AG20443 (cell line): ENCODE measurements at places on chromosomes 13 and 19.

DNA sequence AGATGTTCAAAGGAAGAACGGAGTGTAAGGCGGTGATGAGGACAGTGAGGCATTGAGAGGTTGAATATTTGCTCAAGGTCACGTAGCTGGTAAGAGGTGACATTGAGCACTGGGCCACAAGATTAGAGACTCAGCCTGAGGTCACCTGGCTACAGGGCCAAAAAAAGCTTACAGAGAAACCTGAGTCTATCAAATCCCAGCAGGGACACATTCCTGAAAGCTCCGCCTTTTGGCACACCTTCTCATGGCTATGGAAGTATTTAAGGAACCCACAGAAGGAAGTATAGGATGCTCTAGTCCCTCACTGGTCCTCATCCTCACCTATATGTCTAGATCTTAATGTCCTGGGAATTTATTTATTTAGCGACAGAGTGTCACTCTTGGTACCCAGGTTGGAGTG, 17.4 kb downstream of the ZNF586 start:
- no peak for DNase-seq

GRCh38 chr19:44876930-44877535, 14.0 kb upstream of the TOMM40 start:
- DNase-seq: no peak

DNA sequence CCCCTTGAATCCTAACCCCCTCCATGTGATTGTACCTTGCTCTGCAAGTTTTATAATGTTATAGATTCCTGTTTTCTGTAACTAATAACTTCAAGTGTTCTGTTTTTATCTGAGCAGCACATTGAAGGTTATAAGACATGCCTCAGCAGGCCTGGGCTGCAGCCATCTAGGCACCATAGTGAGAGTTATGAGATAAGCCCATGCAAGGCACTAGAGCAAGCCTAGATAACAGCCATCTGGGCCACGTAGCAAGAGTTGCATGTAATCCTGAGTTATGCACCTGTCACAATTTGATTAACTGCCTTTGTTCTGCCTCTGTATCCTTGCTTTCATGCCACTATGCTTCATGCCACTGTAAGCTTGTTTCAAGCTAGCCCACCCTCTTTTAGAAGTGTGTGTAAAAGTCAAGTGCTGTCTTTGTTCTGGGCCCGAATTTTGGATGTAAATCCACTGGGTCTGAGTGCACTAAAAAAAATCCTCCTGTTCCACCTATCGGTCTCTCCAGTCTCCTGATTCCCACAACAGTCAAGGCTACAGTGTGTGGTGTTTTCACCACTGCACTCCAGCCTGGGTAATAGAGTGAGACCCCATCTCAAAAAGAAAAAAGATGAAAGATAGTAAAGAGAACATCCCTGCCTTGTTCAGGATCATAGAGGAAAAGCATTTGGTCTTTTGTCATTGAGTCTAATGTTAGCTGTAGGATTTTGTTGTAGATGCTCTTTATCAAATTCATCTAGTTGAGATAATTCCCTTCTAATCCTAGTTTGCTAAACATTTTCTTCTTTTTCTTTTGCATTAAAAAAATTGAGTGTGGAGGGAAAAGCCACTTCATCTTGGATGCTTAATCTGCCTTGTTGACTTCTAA, 16.0 kb upstream of the KBTBD6 start:
- DNase-seq: no peak

DNA sequence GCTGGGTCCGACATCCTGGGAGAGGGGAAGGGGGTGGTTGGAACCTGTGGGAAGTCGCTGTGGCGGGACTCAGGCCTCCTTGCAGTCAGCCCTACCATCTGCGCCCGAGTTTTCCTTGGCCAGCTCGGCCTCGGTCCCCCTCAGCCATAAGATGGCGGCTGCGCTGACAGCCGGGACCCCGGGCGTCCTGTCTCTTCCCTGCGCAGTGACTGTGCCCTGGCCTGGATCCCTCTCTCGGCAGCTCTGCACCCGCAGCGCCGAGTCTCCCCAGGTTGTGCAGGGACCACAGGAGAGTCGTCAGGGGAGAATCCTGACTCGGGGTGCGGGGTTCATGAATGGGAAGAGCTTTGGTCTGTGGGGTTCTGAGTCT, 345 bp downstream of the ZNF257 start:
- DNase-seq: no peak

- DNase-seq: no peak
Observed at GRCh38 chr19:29806098-29806866, 5.5 kb upstream of the CCNE1 start.

DNA sequence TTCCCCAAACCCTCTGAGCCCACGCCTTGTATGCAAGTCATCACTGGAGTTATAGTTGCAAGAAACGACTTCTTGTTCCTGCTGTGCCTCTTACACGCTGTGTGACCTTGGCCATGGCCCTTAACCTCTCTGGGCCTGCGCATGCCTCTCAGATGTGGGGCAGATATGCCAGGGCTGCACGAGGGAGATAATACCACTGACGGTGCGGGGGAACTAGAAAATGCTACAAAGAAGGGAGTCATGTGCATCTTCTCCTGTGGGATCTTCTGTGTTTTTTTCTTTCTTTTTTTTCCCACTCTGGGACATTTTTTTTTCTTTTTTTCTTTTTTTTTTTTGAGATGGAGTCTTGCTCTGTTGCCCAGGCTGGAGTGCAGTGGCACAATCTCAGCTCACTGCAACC, 4.3 kb upstream of the SAMD1 start:
- no peak for DNase-seq

DNA sequence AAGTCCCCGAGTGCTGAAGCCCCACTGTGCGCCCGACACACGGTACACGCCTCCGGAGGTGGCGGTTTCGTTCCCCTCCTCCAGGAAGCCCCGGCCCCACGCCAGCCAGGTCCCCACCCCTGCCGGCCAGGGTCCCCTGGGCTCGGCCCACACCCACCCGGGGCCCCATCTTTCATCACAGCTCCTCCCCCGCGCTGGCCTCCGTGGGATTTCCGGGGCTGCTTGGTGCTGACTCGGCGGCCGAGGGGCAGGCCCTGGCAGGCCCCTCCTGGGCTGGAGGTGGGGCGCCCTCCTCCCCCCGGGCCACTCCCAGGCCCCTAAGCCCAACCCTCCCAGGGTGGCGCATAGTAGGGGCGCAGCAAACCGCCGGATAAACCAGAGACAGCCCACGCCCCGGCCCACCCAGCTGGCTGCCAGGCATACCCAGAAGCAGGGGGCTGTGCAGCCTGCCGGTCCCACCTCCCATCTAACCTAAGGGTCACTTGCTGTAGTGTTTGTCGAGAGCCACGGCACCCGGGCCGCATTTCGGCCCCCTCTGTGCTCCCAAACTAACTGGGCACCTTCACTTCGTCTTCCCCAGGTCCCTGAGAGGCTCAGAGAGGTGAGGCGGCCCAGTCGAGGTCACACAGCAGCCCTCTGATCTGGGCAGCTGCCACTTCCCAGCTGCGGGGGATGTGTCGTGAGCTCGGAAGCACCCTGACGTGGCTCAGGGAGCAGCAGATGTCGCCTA, 6.6 kb downstream of the ZBTB7A start:
- DNase-seq: peak; percentile 57

- DNase-seq: no peak
Observed at GRCh38 chr19:3970313-3970807, 539 bp downstream of the DAPK3 start.

- no peak for DNase-seq
Observed at GRCh38 chr19:30074741-30075715, 133.0 kb downstream of the URI1 start.

DNA sequence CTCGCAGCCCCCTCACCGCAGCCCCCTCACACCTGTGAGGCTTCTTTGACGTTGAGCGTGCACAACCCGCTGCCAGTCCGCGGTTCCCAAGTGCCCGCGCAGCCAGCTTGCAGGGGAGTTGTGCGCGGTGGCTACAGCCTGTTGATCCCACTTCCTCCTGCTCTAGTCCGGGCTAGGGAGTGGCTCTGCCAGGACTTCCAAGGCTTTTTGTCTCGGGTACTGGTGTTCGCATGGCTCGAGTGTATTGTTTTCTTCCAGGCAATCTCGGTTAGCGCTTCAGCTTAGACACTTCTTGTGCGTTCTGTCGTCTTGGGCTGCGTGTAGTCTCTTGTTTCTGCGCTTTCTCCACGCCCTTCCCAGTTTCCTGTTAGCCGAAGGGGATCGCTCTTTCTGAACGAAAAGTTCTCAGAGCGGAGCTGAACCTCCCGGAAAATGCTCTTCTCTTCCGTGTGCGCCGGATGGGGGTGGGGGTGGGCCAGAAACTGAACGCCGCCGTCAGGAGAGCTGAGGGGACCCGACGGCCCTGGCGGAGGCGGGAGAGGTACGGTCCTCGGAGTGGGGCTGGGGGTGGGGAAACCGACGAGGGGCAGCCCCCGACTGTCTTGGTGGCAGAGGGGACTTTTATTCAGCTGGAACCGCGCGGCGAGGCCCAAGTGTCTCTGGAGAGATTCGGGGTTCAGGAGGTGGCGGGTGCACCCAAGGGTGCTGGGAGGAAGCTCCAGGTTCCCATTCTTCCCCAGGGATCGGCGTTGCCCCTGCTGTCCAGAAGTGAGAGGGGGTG, 697 bp upstream of the DGKH start:
- peak; percentile 67 for DNase-seq

- DNase-seq: no peak
Observed at GRCh38 chr19:43704002-43704705, 11.7 kb upstream of the IRGC start.

DNA sequence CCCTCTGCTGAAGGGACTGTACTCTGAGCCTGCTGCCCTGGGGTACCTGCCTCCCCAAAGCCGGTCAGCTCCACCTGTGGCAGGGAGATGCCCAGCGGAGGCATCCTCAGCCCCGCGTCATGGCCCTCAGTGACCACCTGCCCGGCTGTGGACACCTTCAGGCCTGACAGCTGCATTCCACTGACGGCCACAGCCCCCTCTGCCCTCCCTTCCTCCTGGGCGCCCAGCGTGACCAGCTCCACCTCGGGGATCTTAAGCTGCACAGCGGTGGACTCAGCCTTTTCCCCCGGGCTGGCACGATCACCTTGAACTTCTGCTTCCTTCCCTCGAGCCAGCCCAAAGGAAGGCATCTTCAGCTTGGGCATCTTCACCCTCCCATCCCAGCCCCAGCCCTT, 4.8 kb upstream of the HIPK4 start:
- no peak for DNase-seq

DNA sequence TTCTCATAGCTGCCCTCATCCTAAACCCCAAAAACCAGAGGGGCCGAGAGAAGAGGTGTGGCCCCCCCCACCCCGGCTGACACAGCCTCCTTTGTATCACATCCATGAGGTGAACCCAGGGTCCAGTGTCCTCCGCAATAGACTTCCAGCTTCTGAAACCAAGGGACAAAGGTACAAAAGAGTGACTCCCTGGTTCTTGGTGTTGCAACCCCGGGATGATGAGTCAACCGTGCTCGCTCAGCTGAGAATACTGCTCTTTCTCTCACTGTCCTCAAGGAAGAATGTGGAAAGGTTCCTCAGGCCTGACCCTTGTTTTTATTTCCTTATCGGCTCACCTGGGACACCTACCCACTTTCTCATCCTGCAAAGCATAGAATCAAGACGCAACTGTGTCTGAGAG, 5.5 kb downstream of the SLC15A1 start:
- peak; percentile 68 for DNase-seq

- DNase-seq: no peak
Observed at GRCh38 chr13:78636495-78636894, 22.5 kb downstream of the OBI1 start.

DNA sequence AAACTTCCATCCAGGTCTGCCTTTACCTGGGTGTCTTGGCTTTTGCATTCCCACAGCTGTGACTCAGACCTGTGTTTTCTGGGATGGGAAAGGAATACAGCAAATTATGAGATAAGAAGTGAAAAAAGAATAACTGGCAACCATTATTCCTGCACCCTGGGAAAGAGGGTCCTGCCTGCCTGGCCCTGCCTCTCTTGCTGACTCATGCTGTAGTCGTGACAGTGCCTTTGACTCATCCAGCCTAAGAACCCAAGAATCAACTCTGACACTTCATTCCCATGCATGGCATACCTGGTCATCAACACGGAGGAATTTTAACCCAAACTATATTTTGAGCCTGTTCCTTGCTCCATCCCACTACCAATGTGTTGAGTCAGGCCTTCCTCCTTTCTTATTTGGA, 185.4 kb upstream of the SERP2 start:
- peak; percentile 30 for DNase-seq

DNA sequence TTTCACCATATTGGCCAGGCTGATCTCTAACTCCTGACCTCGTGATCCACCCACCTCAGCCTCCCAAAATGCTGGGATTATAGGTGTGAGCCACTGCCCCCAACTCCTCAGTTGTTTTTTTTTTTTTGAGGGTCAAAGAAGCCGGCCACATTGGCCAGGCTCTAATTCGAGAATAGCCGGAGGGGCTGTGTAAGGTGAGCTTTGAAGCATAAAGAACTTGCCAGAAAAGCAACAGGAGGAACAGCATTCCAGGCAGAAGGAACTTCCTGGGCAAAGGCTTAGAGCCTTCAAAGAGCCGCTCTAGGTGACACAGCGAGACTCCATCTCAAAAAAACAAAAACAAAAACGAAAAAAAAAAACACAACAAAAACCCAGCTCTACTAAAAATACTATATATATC, 1.2 kb upstream of the BABAM1 start:
- DNase-seq: no peak

DNA sequence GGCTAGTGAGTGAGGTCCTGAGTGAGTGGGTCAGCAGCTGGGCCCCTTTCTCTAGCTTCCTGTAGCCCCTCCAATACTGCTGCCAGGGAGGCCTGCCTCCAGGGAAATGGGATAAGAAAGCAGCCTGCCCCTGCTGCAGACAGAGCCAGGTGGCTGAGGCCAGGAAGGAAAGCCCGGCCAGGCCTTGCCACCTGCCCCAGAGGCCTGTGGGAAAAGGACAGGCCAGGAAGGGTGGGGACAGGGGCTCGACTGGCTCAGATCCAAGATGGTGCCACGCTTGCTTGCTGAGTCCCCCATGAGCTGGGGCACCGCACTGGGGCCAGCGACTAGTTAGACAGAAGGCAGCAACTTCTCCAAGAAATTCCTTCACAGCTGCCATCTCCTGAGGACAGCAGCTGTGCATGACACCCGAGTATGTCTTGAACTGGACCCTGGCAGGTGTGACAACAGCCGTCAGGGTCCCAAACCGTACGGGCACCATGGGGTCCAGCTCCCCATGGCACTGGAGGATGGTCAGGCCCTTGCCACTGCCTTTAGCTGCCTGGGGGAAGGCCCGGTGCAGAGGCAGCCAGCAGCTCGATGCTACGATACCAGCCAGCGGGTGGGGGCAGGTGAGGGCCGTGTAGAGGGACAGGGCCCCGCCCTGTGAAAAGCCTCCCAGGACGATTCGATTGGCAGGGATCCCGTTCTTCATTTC, 5.1 kb upstream of the PRR36 start:
- DNase-seq: no peak

- no peak for DNase-seq
Observed at GRCh38 chr13:88142653-88143052, 471.5 kb downstream of the SLITRK5 start.

DNA sequence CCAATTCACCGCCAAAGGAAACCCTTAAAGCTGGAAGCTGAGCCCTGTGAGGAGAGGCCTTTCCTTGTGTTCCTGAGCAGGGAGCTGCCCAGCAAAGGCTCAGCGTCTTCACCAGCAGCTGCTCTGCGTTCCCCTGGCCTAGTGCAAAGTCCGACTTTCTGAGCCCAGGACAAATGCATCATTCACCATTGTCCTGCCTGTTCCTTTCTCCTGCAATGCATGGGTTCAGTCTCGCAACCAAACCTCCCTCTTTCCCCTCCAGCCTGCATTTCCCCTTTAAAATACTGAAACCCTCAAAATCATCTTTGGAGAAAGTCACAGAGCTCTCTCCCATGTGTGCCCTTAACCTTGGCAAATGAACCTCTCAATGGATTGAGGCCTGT, 12.9 kb upstream of the TMEM255B start:
- DNase-seq: no peak
